Brain microvascular endothelial cell (primary cell): ENCODE measurements at places on chromosomes 16 and 17.
A peak's percentile ranks its signal among the peaks of the same experiment; 100 is the strongest.

DNA sequence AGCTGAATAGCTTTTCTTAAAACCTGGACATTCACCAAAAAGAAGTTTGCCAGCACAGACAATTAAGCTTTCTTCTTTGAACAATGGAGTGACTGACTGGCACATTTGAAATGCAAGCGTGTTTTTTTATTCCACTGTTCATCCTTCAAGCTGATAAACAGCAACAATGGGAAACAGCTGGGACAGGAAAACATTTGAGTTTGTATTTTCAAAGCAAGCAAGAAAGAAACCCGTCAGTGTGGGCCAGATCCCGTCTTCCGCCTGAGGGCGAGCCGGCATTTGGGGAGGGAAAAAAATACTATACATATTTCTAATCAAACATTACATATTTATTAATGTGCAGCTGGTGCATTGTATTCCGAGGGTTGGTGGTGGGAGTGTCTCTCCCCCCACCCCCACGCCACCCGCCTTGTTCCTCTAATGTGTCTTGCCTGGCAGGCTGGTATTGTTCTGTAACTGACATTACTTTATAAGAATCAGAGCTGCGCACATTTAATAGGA lies 94.3 kb downstream of the CYLD start:
- no peak for DNase-seq

DNA sequence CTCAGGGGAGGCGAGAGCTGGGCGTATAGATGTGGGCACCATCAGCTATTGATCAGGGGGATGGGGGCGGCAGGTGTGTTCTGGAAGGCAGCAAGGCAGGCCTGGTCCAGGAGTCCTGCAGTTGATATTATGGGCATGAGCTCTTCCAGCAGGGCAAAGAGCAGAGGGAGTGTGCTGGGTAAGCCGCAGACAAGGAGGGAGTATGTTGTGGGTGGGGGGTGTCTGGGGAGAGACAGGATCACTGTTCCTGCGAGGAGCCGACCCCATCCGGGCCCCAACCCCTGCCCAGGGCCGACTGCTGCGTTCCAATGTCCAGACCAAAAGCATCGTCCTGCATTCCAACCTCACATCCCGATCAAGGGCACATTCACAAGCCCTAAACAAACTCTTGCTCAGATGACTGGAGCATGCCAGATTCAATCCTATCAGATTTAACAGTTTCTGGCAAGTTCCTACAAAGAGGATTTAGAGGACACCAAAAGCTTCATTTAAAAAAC lies 9.2 kb downstream of the MXRA7 start:
- DNase-seq = no peak

- no peak for DNase-seq
Measured at GRCh38 chr17:82887255-82888164, 47.7 kb upstream of the ZNF750 start.

DNA sequence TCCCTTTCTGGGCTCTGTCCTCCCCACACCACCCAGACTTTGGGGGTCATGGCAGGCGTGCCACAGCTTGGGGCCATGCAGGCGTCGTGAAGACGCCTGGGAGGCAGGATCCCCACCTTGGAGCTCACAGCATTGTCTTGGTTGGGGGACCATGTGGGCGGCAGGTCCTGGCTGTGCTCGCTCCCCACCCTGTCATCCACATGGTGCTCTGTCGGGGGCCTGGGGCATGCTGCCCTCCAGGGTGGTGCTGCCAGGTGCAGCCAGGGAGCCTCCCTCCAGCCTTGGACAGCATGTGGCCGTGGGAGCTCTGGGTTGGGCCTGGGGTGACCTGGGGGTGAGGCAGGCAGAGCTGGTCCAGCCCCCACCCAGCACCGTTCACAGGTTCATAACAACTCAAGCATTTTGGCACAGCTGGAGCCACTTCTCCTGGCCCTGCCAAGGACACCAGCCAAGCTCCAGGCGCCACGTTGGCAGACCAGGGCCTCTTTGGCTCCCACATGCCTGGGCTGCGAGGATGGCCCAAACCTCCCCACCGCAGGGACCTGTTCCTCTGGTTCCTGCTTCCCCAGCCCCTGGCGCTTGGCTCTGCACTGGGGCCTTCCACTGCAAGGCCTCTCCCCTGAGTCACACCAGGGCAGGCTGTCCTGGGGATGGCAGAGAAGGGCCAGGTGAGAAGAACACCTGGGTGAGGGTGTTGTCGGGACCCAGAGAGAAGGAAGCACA lies 15.1 kb upstream of the ATP6V0C start:
- no peak for DNase-seq

GRCh38 chr16:55370762-55371482 lies 46.9 kb downstream of the IRX6 start:
- DNase-seq = peak; percentile 31

DNA sequence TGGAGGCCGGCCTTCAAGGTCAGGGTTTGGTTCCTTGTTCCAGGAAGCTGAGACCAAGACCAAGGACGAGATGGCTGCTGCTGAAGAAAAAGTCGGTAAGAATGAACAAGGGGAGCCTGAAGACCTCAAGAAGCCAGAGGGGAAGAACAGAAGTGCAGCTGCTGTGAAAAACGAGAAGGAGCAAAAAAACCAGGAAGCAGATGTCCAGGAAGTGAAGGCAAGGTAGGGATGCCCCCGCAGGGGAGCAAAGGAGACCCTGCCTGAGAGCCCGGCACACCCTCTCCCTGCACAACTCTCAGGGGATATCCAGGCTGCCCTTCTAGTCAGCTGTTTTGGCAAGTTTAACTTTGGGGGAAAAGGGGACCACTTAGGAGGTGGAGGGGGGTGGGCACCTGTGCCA lies 29.0 kb downstream of the RNF213 start:
- DNase-seq = no peak

DNA sequence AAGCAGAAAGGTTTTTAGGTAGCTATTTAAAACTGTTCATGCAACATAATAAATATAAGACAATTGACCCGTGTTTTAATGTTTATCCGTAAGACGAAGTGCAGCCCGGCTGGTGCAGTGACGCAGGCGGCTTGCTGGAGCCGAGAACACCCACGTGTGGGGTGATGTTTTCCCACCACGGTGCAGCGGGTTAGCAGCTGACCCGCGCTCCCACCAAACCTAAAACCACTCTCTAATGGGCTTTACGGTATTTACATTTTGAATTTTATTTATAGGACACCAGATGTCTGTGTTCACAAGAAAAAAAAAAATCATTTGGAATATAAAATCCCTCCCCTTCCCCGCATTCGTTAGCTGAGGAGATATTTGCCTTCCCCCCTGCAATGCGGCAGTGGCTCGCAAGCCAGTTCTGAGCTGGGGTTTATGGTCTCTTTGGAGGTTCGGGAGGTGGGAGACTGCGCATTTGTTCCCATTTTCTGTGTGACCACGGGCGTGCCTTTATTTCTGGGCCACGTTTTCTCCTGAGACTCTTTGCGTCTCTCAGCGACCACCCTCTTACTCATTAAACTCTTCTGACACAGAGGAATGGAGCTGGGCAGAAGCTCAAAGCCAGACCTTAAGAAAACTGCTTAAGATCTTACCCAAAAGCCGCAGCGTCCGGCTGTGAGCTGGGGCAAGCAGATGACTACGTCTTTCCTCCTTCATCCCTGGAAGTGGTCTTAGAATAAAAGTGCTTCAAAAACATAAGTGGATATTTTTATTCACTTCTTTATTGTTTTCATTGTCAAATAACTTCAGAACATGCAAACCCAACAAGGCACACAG lies 301.1 kb downstream of the IRF8 start:
- DNase-seq = no peak

DNA sequence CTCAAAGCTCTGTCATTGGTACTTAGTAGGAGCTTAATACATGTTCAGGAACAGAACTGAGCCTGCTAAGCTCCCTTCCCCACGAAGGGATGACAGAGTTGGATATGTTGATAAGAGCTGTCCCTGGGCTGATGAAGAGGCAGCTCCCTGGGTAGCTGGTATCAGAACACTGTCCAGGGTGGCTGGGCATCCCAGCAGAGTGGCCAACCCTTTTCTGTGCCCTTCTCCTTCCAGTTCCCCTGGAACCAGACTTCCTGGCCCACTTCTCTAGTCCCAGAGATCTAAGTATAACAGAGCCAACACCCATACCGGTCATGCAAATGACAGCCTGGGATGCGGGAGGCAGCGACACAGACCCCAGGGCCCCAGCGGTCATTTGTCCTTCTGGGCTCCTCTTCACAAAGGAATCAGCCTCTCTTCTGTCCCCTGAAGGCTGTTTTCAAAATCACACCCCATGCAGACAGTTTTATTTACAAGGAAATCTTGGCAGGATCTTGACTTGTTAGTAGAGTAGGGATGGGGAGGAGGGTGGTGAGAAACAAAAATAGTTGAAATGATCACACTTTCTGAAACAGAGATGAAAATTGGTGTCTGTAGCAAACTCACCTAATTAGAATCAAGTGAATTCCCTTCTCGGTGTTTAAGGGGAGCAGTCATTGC lies 1.4 kb upstream of the RHBDL3 start:
- DNase-seq = no peak

- no peak for DNase-seq
Measured at GRCh38 chr17:34219405-34219804, 35.7 kb upstream of the CCL2 start.

GRCh38 chr16:50523710-50524109 lies 24.5 kb upstream of the NKD1 start:
- DNase-seq = no peak

DNA sequence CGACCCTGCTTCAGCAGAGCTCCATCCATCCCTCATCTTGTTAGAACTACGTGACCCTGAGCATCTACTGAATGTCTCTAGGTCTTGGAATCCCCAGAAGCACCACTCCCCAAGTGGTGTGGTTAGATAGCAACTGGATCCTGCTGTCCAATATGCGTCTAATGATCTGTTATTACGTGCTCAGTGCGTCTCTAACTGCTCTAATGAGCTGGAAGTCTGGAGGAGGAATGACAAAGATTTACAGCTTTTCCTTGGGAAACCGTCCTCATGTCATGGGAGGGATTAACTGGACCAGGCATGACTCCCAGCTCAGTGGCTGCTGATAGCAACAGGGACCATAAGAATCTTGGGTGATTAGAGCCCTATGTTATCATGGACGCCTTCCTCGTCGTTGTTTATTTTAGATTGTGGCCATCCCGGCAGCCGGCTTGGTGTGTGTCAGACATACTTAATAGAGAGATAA lies 150.9 kb downstream of the HS3ST3B1 start:
- no peak for DNase-seq

GRCh38 chr17:9802697-9803096 lies 11.3 kb upstream of the DHRS7C start:
- DNase-seq = no peak

DNA sequence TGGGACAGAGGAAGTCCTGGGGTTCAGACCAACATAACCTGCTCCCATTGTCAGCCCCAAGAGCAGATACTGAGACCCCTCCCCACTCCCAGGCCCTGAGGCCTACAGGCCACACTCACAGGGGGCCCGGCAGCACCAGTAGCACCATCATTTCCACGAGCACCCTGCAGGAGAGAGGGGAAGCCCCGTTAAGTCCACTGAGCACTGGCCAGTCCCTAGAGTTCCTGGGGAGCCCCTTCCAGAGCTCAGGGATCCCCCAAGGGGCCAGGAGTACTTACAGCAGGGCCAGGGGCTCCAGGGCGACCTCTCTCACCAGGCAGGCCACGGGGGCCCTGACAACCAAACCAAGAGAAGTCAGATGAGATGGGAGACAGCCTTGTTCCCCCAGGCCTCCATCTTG lies 5.4 kb downstream of the COL1A1 start:
- no peak for DNase-seq
